ENCODE measurements at places on chromosomes 4 and X.

DNA sequence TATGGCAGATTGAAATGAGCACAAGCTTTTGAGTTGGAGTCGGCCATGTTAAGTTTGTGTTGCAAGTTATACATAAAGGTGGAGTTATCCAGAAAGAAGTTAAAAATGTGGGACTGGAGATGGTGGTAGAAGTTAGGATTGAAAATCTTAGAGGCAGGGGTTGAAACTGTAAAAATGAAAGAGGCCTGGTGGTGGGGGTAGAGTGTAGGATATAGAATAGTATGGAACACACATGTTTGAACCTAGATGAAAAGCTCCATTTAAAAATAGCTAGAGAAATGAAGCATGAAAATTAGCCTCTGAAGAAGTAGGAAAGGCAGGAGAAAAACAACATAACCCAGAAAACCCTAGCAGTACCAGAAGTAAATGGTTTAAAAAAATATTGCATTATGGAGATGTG lies 131.8 kb upstream of the ENPEP start:
- DNase-seq, result no peak

DNA sequence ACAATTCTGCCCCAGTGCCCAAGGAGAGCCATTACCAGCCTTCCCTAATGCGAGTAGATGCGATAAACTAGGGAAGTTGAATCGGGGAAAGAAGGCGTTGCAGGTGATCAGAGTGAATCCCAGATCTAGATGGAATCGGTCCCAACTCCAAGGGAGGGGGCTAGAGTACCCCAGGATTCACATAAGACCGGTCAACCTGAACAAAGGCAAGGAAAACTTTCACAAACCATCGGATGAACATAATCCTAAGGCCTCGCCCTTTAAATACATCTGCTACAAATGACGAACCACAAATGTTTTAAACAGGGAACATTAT lies 11.2 kb upstream of the ZCCHC13 start:
- DNase-seq, result no peak

- no peak for DNase-seq
Measured at GRCh38 chr4:188452097-188452496, 312.9 kb downstream of the TRIML1 start.

DNA sequence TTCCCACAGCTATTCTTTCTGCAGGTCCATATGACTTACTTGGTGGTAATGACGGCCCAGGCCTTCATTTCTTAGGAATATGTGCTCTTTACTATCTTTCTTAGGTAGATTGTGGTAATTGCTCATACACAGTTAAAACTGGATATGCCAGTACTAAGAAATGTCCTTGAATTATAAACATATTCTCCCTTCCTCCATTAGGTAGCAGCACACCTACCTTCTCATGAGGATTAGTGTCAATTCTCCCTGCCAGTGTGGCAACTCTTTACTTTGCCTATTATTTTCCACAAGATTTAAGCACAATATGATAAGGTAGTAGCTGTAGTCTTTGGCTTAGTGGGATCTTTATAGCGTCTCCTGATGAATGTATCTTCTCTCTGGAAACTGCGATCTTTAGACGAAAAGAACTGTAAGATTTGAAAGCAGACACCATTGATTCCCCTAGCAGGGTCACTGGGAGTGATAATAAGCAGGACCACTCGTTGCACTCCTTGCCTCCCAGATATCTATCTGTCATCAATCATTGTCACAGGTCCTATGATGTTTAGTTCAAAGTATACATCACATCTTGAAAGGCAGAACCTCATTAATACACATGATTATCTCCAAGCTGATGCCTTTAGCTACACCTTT lies 1240.7 kb downstream of the C4orf33 start:
- no peak for DNase-seq

DNA sequence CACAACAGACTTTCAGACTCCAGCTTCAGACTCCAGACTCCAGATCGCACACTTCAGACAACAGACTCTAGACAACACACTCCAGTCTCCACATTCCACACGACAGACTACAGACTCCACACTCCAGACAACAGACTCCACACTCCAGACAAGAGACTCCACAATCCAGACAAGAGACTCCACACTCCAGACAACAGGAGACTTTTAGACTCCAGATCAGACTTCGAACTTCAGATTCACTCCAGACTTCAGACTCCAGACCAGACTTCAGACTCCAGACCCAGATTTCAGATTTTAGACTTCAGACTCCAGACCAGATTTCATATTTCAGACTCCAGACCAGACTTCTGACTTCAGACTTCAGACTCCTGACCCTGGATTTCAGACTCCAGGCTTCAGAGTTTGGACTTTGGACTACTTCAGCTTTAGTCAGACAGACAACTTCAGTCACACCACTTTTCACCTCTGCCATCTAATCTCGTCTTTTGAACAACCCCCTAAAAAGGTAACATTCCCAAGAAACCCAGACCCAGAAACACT lies 29.0 kb upstream of the TLR2 start:
- no peak for DNase-seq

DNA sequence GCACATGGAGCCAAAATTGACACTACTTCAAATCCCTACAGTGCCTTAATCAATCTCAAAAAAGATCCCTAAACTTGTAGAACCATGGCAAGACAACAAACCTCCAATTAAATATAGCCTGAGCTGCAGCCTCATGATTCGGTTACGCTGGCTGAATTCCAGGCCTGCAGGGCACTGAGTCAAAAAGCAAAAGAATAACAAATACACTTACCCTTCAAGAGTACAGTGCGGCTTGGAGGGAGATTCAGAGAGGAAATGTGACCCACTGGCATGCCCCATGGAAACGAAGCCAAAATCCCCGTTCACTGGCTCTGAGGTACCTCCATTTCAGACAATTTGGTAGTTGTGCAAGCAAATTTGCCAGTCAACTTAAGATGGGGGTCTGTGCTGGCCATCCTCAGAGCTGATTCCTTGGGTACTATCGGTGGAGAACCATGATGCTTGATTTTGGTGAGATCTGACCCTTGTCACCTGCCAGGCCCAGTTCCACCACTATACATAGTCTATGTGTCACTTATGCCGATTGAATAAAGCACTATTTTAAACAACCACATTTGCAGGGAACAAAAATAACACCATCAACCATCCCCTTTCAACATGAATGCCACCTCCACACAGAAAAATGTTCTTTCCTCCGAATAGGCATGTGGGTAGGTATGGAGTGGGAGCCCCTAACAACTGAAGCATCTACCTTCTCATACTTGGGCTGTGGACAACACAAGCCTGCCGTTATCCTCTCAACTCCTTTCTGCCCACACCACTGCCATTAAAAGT lies 2.1 kb downstream of the C4orf54 start:
- DNase-seq, result no peak

DNA sequence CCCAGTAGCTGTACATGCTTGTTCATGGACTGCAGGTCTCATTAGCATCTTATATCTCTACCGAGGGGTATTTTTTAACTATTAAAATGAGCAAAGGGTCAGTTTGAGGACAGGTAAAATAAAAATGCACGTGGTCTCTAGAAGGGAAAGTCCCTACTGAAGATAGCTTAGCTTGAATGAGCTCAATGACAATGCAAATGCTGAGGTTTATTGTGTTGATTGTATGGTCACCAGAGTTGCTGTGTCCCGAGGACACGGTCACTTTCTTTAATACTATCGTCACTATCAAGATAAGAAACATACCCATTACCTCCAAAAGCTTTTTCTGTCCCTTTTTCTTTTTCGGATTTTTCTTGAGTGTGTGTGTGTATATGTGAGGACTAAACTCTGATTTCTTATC lies 250.5 kb upstream of the PRKX start:
- DNase-seq, result no peak

GRCh38 chr4:89939546-89939945 lies 44.9 kb downstream of the MMRN1 start:
- DNase-seq, result no peak

DNA sequence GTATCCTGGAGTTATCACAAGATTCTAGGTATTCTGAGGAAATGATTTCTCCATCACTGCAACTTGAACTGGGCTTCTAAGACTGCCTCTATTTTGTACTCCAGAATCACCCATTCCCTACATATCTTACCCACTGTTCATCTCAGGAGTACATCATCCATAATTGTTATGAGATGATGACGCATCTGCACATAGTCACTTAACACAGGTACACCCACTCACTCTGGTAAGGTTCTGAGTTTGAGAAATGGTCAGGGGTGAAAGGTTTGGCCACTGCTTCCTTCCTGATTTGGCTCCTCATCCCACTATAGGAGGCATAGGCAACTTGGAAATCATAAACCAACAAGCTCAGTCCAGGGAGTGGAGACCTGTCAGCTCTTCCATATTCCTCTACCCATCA lies 143.9 kb downstream of the GLRA2 start:
- DNase-seq, result no peak

DNA sequence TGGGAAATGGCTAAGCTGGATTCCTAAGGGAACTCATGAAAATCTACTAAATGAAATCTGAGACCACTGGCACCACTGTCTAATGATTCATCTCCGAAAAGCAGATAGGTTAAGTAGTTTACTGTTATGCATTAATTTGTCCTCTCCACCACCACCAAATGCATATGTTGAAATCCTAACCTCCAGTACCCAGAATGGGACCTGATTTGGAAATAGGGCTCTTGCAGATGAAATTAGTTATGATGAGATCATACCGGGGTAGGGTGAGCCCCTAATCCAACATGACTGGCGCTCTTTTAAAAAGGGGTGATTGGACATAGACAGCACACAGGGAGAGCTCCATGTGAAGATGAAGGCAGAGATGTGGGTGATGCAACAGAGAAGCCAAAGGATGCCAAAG lies 124.9 kb upstream of the GUCY1A1 start:
- no peak for DNase-seq

DNA sequence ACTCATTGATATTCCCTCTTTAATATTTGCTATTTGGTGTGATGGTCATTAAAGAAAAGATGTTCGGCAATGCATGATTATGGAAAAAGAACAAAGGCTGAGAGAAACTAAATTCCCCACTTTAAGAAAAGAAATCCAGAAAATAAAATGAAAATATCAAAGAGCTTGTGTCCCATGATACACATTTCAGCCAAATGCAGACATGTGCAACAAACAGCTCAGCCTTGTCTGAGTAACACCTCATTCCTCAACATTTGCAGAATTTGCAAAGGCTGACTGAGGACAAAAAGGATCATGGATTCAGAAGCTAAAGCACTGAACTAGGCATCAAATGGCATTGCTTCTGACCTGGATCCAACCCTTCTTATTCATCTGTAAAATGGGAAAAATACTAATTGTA lies 281.0 kb downstream of the RAB28 start:
- DNase-seq, result no peak

- no peak for DNase-seq
Measured at GRCh38 chrX:41781500-41781899, 57.5 kb downstream of the GPR82 start.

GRCh38 chr4:40986375-40986774 lies 228.0 kb downstream of the APBB2 start:
- peak; percentile 46 for DNase-seq

DNA sequence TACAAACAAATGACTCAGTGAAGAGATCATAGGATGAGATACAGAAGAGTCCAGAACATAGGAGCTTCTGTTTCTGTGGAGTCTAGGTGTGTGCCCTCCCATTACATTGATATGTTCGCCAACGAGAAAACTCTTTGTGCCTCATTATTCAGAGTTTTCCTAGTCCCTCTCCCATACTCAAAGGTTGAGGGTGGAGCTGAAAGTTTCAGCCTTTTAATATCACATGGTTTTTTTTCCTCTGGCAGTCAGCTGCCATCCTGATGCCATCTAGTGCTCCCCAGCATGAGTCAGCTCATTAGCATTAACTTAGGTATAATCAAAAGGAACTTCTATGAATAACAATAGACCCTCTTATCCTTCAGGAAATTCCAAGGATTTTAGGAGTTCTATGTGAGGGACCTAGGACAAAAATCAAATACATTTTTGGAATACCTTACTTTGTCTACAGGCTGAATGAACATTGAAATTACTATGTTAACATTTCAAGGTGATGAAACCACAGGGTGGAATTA lies 559.6 kb upstream of the AMOT start:
- DNase-seq, result no peak
